ENCODE measurements at places on chromosomes 2 and 18. TPM values are rescaled to one million over a fixed set of nuclear protein-coding genes. Genes with fewer than 3 reads are reported as not detected.

DNA sequence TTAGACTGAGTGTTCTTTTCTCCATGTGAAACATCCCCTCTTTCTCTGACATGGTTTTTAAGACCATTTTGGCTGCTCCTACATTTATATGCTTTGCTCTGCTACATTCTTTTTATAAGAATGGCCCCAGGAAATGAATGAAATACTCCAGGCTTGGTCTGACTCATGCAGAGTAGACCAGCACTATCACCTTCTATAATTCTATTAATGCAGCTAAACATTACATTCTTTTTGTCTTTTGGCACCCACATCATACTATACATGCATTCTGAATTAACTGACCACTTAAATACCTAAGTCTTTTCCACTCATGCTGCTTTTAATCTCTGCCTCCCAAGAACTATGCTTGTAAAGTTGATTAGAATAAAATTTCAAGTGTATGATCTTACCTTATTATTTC lies 94.1 kb downstream of the AAK1 start:
- DNase-seq: no peak

- DNase-seq: no peak
Observed at GRCh38 chr18:35024965-35025364, 16.2 kb upstream of the MAPRE2 start.

GRCh38 chr2:238108423-238109183 lies 8.5 kb downstream of the ESPNL start:
- no peak for DNase-seq

DNA sequence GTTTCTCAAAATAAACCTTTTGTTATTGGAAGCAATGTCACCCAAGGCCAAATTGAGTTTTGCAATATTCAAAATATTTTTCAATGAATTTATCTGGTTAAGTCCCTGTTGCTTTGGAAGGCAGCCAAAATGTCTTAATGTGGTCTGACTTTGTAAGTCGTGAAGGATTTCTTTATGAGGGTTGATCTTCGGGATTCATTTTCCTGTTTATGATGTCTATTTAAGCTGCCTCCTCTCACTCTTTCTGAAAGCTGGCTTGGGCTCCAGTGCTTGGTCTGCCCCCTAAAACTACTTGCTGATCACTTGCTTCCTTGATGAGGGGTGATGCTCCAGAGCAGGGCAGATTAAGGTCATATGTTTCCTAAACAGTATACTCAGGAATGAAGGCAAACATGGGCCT lies 141.1 kb downstream of the ANTXR1 start:
- DNase-seq: no peak

DNA sequence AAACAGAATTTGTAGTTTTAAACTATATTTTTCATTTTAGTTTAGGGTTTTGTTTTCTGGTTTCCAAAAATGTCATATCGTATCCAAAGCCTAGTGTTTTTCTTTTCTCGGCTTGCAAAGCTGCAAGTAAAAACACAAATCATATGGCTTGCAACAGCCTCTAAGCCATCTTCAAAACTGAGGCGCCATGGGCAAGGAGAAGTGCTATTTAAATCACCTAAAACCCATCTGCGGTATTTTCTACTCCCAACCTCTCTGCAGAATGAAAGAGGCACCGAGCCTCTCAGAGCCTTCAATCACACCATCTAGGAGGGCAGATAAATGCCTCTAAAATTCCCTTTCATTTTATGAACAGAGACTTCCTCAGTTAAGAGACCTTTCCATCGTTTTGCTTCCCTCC lies 25.2 kb downstream of the FECH start:
- no peak for DNase-seq

- no peak for DNase-seq
Observed at GRCh38 chr2:224870341-224870740, 154.2 kb upstream of the CCDC195 start.

GRCh38 chr18:13471971-13472628 lies 253.5 kb downstream of the LDLRAD4 start:
- DNase-seq: no peak

GRCh38 chr18:45642238-45642637 lies 27.0 kb downstream of the SLC14A2 start:
- DNase-seq: no peak

DNA sequence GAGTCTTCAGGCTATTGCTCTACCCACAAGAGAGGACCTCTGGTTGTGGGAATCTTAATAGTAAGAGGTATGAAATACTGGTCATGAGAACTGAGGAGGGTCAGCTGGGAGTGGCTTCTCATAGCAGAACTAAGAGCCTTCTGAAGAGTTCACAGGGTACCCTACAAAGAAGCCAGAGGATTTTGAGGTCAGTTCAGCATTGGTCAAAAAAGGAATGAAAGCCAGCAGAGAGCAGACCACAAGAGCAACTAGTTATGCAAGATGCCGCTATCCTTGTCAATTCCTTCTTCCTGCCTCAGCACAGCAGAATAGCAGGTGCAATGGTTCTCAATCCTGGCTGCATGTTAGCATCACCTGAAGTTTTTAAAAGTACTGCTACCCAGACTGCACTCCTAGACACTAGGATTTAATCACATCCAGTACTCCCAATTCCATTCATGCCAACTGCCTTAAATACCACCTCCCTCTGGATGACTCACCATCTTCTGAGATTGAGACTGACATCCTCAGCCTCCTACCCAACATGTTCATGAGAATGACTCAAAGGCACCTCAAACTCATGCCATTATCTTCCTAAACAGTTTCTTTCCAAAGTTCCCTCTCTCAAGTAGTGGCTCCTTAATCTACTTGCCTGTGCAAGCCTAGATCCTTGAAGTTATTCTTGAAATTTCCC lies 81.0 kb upstream of the RBMS1 start:
- DNase-seq: no peak

- no peak for DNase-seq
Observed at GRCh38 chr18:9790261-9790660, 82.2 kb downstream of the RAB31 start.

- DNase-seq: no peak
Observed at GRCh38 chr2:57615855-57616556, 430.6 kb upstream of the VRK2 start.

DNA sequence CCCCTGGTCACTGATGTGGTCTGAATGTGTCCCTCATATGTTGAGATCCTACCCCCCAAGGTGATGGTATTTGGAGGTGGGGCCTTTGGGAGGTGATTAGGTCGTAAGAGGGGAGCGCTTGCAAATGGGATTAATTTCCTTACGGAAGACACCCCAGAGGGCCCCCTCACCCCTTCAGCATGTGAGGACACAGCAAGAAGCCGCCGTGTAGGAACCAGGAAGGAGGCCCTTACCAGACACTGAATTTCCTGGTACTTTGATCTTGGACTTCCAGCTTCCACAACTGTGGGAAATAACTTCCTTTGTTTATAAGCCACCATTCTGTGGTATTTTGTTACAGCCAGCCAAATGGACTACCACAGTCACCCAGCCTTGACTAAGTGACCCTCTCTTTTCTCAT lies 35.9 kb downstream of the NCK2 start:
- DNase-seq: no peak

GRCh38 chr2:233082222-233082930 lies 22.2 kb downstream of the INPP5D start:
- no peak for DNase-seq

- DNase-seq: no peak
Observed at GRCh38 chr18:26425148-26425531, 123.2 kb downstream of the KCTD1 start.

DNA sequence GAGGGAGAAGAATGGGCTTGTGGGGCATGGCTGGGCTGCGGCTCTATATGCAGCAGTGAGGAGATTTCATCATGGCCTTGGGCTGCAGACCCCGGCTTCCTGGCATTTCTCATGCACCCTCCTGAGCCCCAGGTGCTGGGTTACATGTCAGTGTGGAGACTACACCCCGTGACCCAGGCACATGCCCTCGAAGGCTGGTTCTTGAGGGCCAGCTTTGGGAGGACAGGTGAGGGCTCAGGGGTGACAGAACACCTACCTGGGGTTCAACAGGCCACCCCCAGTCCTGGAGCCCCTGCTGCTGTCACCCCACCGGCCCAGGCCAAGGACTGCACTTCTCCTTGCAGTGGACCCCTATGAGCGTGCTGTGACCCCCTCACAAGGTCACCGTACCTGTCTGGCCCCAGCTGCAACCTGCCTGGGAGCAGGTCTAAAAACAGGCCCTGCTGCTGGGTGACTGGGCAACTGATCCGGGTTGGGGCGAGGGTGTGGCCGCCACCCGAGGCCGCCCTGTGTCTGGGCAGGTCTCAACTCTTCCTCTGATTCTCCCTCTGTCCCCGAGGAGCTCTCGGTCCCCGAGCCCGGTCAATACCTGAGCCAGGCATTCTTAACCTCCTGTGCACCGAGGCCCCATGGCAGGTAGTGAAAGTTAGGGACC lies 94.8 kb upstream of the OTOS start:
- no peak for DNase-seq

DNA sequence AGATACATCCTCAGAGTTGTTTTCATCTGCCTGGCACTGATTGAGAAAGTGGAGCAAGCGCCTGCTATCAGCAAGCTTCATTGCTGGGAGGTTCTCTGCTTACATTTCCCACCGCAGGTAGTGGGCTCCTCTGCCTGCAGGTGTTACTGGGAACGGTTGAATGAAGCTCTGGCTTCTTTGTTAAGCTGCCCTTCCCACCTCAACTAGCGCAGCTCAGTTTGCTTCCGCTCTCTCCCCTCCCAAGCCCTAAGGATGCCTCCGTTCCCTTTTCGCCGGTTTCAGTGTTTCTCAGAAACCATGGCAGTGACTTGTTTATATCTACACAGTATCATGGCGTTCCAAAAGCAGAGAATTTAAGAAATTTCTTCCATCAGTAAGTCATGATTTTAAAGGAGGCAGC lies 72.2 kb upstream of the B3GNT7 start:
- no peak for DNase-seq

DNA sequence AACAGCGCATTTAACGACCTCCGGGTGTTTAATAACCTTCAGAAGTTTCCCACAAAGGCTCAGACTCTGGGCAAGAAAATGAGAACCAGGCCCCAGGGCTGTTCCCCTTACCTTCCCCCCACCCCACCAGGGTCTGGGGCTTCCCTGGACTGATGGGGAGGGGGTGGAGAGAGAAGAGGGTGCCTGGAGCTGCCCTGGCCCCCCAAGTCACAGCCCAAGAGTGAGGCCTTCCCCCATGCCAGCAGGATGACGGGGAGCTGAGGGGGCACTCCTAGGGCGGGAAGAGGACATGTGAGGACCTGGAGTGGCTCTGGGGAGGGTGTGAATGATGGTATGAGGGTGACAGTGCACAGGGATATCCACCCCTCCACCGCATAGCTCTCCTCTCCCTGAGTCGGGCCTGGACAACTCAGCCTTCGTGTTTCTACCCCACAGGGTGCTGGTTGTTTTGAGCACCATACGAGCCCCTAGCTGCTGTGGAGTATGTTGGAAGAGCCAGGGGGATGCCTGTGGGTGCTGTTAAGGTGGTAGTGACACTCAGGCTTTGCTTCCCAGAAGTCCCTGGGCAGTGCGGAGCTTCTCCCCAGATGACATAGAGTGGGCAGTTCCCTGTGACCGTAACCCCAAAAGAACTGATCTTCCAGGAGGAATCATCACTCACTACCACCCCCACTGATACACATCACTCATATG lies 3.9 kb downstream of the PKDCC start:
- no peak for DNase-seq

GRCh38 chr2:240811346-240812300 lies 8.4 kb downstream of the KIF1A start:
- no peak for DNase-seq

DNA sequence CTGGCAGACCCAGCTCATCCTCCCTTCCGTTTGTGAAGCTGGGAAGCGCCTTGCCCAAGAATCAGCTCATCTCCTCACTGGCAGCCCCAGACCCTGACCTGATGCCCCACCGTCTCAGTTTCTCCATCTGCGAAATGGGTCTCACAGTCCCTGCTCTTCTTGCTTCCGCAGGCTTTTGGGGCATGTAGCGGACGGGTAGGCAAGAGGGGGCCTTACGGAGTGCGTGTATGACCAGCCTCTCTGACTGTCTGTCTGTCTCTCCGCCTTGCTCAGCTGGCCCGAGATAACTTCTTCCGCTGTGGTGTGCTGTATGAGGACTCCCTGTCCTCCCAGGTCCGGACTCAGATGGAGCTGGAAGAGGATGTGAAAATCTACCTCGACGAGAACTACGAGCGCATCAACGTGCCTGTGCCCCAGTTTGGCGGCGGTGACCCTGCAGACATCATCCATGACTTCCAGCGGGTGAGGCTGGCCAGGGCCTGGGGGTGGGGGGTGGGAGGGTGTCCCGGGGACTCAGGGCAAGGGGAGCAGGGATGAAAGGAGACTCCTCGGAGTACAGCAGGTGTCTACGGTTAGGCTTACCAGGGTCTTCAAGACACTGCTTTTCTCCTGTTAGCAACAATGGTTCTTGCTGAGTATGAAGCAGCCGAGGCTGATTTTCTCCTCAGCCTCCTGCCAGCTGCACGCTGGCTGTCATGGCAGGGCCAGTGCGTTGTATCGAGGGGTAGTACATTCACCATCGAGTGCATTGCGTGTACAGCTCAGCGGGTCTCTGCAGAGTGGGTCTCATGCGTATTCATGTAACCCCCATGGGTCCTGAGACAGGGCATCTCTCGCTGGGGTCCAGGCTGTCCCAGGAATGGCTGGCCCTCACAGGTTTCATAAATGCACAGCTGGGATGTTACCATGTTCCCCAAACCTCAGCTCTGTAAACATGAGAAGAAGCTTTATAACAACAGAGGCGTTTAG lies 10.9 kb downstream of the ITM2C start:
- DNase-seq: no peak

DNA sequence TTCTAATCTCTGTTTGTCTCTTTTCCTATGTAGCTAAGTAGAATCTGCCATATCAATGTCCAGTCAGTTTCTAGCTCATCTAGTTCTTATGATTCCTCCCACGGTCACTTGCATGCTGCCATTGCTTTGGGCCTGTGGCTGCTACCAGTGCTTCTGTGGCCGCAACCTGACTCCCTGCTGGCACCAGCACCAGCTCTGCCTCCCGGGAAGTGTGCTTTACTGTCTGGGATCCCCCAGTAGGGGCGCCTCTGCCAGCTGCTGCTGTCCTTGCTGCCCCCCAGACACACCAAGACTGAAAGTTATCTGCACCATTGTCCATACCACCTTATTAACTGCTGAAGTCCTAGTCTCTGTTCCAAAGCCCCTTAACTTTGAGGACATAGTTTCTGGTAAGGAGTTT lies 56.3 kb downstream of the RAPGEF4 start:
- no peak for DNase-seq

GRCh38 chr2:234074751-234075517 lies 24.4 kb downstream of the SPP2 start:
- DNase-seq: no peak

TXNDC2 gene
- total RNA-seq: not detected

INHA gene
- total RNA-seq: not detected

CSRNP3 gene
- 0.70 TPM for total RNA-seq

FOXI3 gene
- total RNA-seq: not detected

KDSR gene
- 23.1 TPM for total RNA-seq

MOGAT1 gene
- not detected for total RNA-seq

ZSWIM2 gene
- total RNA-seq: not detected

SIX3 gene
- total RNA-seq: not detected
